ENCODE measurements at places on chromosomes 3 and 15. TPM values are rescaled to one million over a fixed set of nuclear protein-coding genes. Genes with fewer than 3 reads are reported as not detected.

DNA sequence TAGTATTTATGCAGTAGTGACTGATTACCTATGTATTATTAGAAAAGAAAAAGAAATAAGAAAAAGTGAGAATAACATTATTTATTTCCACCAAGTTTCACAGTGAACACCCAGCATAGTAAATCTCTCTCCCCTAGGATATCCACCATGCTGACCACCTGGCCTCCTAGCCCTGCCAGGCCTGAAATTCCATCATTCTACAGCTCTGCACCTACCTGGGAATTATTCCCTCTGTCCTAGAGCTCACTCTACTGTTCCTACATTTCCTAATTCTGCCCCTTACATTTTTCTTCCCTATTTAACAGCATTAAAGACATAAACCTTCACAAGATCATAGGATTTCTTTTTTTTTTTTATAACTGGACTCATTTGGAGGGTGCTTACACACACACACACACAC is 525.3 kb upstream of the PPP2R3A start:
- DNase-seq, result no peak
- H3K4me1 ChIP-seq, result no peaks in the 10 kb centered on the region
- no peaks in the 10 kb centered on the region for H3K27me3 ChIP-seq
- H3K36me3 ChIP-seq, result no peaks in the 10 kb centered on the region

DNA sequence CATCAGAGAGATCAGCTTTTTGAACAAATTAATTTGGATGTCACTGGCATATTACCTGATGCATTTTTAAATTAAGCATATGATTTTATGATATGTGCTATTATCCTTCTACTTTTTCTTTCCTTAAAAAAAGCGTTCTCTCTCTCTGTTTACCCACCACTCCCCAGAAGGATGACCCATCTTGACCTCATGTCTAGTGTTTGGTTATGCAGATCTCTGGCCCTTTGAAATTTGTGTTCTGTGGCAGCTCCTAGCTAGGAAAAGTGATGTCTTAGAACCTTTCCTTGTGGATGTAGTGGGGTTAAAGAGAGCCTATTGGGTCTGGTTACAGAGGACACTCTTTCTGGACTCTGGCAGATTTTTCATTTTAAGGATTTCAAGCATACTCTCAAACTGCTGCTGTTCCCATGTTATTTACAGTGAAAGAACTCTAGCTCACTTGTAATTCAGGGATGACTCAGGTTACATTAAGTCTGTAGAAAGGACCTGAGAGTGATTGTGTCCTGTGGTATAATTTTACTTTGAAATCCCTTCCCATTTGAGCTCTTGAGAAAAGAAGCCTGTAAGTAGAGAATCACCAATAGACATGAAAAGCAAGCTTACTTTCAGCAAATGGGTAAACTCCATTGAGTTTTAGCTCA is 23.8 kb downstream of the ARHGEF26 start:
- no peaks in the 10 kb centered on the region for H3K27me3 ChIP-seq
- DNase-seq, result no peak
- no peaks in the 10 kb centered on the region for H3K36me3 ChIP-seq
- no peak overlapping the region for H3K4me3 ChIP-seq

DNA sequence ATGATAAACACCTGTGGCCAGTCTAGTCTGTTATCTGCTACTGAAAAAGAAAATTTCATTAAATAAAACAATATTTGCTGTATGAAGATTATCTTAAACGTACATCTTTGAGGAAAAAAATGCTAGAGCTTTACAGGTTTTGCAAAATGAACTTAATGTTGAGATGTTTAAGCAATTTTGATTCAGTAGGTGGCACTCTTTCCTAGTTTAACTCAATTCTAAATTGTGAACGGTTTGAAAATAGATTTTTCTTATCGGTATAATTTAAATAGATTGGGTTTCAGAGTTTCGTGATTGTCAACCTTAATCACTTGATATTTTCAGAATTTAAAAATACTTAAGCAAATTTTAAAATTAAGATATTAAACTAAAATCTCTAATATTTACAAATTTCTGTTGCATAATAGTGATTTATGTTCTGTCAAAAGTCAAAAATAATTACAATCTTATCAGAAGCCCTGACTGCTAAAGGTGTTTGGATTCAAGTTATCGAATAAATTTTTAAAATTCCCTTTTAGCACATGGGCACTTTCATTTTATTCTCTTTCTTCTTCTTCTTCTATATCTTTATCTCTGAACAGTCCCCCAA is 7.0 kb upstream of the RNF111 start:
- H3K27ac ChIP-seq, result no peak overlapping the region
- H3K4me1 ChIP-seq, result peaks cover 12% of the 10 kb centered on the region
- H3K4me3 ChIP-seq, result no peak overlapping the region

DNA sequence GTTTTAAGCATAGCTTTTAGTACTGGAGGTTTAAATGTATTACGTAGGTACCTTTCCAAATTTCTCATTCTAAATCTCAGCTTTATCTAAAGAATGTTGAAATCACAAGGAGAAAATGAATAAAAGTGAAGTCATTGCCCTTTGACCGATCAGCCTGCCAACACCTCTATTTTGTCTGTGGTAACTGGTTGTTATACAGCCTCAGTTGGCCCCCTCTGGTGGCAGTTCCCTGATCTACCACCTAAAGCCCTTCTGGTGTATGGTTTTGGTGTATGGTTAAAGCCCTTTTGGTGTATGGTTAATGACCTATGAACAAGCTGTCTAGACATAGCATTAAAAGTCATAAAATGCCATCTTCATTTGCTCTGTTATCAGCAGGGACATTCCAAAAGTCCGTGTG is 378.2 kb upstream of the AZI2 start:
- H3K4me1 ChIP-seq, result no peaks in the 10 kb centered on the region
- H3K27me3 ChIP-seq, result no peaks in the 10 kb centered on the region
- H3K36me3 ChIP-seq, result no peaks in the 10 kb centered on the region
- H3K27ac ChIP-seq, result no peak overlapping the region
- no peak overlapping the region for H3K4me3 ChIP-seq

DNA sequence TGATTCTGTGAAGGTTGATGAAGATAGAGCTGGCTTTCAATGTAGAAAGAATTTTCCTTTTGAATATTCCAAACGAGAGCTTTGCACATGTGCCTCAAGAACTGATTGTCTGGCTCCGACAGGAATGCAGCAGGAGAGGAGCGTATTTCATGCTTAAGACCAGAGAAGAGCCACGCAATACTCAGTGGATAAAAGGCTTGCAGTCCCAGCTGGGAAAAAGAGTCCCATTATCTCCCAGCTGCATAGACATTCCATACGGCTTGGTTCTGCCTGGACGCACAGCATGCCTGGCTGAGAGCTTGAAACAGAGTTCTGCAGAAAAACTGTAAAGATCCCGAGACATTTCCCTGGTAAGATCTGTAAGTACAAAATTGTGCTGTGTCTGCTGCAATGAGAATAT is at the start of gene CNTN6:
Gene CNTN6, plus strand, starts transcription at position 254 of the 400 bp plus-strand sequence. CDS start 54,985 bp downstream, outside the sequence.
- H3K27ac ChIP-seq, result no peak within 1 kb of the TSS
- no peaks in the 10 kb centered on the region for H3K4me1 ChIP-seq
- H3K36me3 ChIP-seq, result no peaks in the 10 kb centered on the region
- no peak within 1 kb of the TSS for H3K4me3 ChIP-seq

DNA sequence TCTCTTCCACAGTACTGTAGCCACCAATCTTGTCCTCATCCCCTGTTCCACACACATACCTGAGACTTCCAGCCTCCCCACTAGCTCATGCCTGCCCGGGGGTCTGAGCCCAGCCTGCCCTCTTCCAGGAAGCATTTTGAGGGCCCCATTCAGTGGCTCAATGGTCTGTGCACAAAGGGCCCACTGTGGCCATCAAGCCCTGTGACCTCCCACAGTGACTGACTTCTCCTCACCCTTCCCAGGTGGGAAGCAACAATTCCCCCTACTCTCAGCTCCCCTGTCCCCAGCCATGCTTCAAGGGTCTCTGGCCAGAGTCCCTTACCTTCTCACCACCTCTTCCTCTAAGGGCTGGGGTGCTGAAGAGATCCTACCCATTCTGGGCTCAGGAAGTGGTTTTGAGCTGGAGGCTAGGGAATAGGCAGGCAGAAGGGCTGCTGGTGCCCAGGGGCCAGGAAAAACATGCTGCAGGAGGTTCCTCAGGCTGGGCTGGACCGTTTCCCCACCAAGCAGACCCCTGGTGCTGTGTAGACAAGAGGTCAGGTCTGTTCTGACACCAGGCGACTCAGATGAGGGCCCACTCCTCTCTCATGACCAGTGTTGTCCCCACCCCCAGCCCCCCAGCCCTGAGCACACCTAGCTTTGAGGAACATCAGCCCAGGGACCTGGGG is 3.0 kb upstream of the KLF15 start:
- no peaks in the 10 kb centered on the region for H3K36me3 ChIP-seq
- no peak for DNase-seq
- peaks cover 65% of the 10 kb centered on the region for H3K27me3 ChIP-seq
- no peak overlapping the region for H3K27ac ChIP-seq
- H3K4me3 ChIP-seq, result no peak overlapping the region

DNA sequence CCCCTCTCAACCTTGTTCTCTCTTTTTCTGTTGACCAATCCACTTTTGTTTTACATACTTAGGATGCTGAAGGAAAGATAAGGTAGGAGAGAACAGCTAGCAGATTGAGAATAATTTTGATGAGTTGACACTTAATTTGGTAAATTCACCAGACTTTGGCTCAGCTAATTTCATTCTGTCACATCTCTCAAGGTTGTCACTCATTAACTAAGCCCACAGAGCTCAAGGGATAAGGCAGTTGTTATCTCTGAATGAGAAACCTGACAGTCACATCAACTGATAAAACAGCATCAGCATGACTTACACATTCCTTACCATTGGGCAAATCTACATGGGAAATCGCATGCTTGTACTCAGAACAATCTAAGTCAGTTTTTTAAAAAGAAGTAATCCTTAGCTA is 591.4 kb downstream of the NLGN1 start:
- H3K36me3 ChIP-seq, result no peaks in the 10 kb centered on the region
- H3K4me1 ChIP-seq, result no peaks in the 10 kb centered on the region
- no peak for DNase-seq
- no peak overlapping the region for H3K4me3 ChIP-seq

DNA sequence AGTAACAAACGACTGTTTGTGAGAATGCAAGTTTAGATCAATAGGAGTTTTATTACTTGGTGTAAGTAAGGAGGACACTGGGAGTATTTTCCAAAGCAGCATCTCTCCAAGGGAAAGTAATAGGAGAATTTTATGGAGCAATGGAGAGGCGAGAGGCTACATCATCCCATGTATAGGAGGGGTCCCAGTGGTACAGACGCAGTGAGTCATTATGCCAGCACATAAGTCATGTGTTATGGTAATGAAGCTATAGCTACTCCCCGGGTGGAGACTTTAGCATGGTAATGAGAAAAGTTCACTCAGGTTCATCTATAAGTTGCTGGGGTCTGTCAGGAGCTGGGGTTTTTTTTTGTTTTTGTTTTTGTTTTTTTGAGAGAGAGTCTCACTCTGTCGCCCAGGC is 29.5 kb upstream of the ZNF445 start:
- no peak overlapping the region for H3K27ac ChIP-seq
- DNase-seq, result no peak
- H3K4me3 ChIP-seq, result no peak overlapping the region
- H3K4me1 ChIP-seq, result peaks cover 8% of the 10 kb centered on the region
- H3K36me3 ChIP-seq, result peaks cover 7% of the 10 kb centered on the region

- H3K27ac ChIP-seq, result no peak overlapping the region
- no peaks in the 10 kb centered on the region for H3K27me3 ChIP-seq
- no peak overlapping the region for H3K4me3 ChIP-seq
- H3K4me1 ChIP-seq, result no peaks in the 10 kb centered on the region
- H3K36me3 ChIP-seq, result peaks cover 39% of the 10 kb centered on the region
Measured at GRCh38 chr15:63668601-63669000, 71.4 kb downstream of the FBXL22 start.

DNA sequence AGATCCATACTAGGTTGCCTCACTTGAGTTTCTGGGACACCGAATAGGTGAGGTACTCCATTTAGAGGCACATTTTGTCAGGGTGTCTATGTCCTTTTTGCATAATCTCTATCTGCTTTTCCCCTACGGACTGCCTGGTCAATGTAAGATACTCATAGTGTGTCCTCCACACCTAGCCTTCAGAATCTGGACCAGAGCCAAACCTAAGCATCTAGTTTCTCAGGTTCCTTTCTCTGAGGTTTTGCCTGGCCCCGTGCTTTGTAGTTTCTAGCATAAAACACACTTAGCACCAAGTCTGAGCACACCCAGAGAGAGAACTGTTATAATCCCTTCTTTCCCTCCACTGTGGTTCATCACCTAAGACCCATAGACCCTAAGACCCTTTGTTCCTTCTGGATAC is 105.9 kb upstream of the MLF1 start:
- no peaks in the 10 kb centered on the region for H3K27me3 ChIP-seq
- H3K36me3 ChIP-seq, result no peaks in the 10 kb centered on the region
- DNase-seq, result no peak

GRCh38 chr3:473033-473800 is 276.7 kb downstream of the CHL1 start:
- H3K4me3 ChIP-seq, result no peak overlapping the region
- no peaks in the 10 kb centered on the region for H3K27me3 ChIP-seq
- H3K27ac ChIP-seq, result no peak overlapping the region
- H3K4me1 ChIP-seq, result no peaks in the 10 kb centered on the region
- DNase-seq, result no peak
- no peaks in the 10 kb centered on the region for H3K36me3 ChIP-seq

DNA sequence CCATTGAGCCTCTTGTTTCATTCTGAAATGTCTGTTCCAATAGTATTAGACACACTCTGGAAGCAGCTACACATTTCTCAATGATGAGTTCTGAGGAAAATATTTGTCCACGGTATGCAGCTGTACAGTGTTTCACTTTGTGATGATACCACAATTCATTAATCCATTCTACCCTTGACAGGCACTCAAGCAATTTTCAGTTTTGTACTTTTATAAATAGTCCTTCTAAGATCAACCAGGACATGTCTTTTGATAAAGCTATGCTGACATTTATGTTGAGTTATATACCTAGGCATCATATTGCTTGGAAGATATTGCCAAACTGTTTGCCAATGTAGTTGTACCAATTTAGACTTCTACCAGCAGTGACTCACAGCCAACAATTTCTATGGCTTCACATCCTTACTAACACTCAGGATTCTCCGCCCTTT is 165.1 kb upstream of the COL8A1 start:
- H3K27ac ChIP-seq, result no peak overlapping the region
- no peaks in the 10 kb centered on the region for H3K27me3 ChIP-seq
- H3K4me3 ChIP-seq, result no peak overlapping the region
- H3K36me3 ChIP-seq, result no peaks in the 10 kb centered on the region

DNA sequence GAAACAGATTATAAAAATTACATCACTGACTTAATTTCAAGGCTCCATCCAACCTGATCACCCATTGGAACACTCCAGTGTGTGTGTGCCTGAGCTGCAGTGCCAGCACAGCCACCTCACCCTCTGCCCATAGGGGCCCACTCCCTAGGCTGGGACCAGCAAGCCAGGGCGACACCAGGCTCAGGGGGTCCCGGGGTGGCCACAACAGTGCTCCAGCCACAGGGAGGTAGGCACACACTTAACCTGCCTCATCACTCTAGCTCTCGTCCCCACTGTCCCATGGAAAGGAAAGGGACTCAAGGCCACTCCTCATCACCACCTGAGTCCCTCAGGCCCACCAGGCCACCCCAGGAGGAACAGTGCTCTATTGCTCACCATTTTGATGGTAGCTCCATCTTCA is 24.9 kb downstream of the ZXDC start:
- DNase-seq, result no peak
- no peaks in the 10 kb centered on the region for H3K27me3 ChIP-seq
- H3K27ac ChIP-seq, result no peak overlapping the region
- no peaks in the 10 kb centered on the region for H3K4me1 ChIP-seq

- no peaks in the 10 kb centered on the region for H3K36me3 ChIP-seq
- H3K4me1 ChIP-seq, result no peaks in the 10 kb centered on the region
- DNase-seq, result no peak
Measured at GRCh38 chr3:65888196-65888595, 150.5 kb downstream of the MAGI1 start.

The XYLB gene
- 0.43 TPM for polyA plus RNA-seq

The RLBP1 gene
- 0.32 TPM for polyA plus RNA-seq

The HACD2 gene
- polyA plus RNA-seq, result 16.1 TPM

The PYGO1 gene
- polyA plus RNA-seq, result 0.62 TPM

The SLC38A3 gene
- 0.18 TPM for polyA plus RNA-seq

The STXBP5L gene
- polyA plus RNA-seq, result 0.02 TPM

The GOLGA6L7 gene
- polyA plus RNA-seq, result 0.05 TPM

The LIPH gene
- polyA plus RNA-seq, result 0.84 TPM

The SUSD5 gene
- 2.5 TPM for polyA plus RNA-seq

The CLDN16 gene
- polyA plus RNA-seq, result 1.3 TPM

The ANKRD63 gene
- polyA plus RNA-seq, result not detected

All from thymus (tissue), 14 donors.